ENCODE measurements at places on chromosomes 11 and 22.

- DNase-seq: no peak
These were observed 31.8 kb downstream of the RNF169 start for GRCh38 chr11:74780248-74781005.

DNA sequence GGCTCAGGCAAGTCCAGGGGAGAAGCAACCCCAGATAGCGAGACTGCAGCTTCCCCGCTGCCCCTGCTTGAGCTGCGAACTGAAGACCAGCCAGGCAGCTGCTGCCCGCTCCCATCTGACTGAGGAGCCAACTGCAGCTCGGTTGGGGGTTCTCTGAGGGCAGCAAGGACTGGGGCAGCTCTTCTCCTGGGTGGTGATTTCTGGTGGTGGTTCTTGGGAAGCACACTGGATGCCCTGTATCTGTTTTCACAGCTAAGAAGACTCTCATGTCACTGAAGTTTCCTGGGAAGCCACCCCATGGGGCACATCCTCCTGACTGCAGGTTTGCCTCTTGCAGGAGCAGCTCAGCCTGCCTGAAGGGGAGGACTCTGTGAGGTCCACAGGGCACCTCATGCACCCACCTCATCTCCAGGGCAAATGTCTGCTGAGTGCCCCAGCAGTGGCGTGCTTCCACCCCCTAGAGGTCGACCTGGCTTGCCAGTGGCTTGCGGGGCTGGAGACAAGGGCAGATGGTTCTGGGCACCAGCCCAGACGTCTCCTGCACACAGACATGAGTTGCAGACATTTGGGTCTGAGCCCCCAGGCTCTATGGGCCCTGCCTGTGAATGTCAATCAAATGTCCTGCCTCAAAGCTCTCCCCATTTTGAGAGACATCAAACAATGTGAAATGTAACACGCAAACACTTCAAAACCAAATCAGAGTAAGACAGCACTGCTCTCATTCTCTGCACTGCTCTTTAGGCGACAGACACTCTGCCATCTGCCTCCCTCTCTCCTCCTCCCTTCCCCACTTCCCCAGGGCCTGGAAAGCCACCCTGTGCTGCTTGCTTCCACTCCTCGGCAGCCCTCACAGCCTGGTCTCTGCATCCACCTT is 800.9 kb downstream of the BRD1 start:
- no peak for DNase-seq

DNA sequence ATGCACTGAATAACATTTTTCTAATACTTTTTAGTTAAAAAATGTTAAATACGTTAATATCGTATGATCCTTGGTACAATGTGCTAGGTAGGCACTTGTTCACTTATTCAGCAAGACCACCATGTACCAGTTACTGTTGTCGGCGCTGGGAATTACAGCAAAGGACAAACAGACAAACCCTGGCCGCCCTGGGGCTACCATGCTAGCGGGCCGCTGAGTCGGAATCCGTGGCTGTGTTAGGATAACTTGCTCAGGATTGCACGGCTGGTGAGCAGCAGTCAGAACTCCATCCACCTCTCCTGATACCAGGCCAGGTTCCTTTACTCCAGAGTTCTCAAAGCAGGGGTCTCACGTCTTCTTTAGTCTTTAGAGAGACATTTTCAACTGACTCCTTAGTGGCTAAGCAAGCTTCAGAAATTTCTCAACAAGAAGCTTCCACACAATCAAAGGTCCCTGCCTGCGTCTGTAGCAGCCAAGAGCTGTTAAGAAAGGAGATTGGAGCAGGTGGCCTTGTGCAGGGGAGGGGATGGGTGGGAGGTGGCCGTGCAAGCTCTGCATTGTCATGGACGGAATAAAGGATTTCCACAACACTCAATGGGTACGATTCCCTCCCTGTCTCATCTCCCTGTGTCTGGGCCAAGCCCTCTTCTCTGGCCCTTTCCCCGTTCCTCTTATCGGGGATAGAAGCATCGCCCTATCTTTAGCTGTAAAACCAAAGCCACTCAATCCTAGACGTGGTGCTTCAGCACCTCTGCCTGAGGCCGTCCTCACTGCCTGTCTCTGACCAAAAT is 39.8 kb upstream of the NNMT start:
- DNase-seq: no peak

DNA sequence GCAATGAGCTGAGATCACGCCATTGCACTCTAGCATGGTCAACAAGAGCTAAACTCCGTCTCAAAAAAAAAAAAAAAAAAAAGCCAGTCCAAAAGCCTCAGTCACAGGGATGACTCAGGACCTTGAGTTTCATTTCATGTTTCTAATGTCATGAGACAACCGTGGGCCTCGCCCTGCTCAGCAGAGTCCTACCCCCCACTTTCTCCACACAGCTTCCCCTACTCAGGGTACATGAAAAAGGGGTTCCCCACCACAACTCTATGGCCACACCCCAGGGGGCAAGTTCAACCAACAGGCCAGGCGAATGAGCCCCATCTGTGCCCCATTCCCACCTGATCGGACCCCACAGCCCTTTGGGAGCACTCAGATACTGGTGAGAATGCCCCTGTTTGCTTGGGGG is 24.3 kb upstream of the ADA2 start:
- DNase-seq: no peak

DNA sequence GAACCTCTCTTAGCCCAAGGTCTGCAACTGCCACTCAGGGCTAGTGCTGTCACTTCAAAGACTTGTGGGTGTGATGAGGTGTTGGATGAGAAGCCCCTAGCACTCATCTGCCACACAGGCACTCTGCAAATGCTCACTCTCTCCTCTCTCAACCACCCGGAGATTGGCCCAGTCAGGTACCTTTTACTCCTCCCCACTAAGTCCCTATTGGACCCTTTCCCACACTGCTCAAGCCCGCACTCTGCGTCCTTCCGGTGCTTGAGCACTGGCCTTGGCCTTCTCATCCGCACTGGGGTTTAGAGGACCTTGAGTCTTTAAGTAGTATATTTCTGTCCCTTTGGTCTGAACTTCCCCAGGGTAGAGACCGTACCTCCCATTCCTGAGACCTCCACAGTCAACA is 308.0 kb downstream of the NXPE2 start:
- DNase-seq: no peak

GRCh38 chr11:2768471-2769408 is 68.9 kb upstream of the KCNQ1OT1 start:
- DNase-seq: no peak

GRCh38 chr11:23974601-23975000 is 522.3 kb upstream of the LUZP2 start:
- DNase-seq: no peak

- peak; percentile 49 for DNase-seq
These were observed 25.9 kb upstream of the ATXN10 start for GRCh38 chr22:45645526-45646414.

GRCh38 chr22:37300551-37301017 is 18.3 kb downstream of the CYTH4 start:
- DNase-seq: no peak

All from stimulated activated CD4-positive, alpha-beta T cell treated with anti-CD3 and anti-CD28 coated beads, TNF-alpha, amount 100 ng/mL, for 48 hours (primary cell).